ENCODE measurements at places on chromosomes 12 and 14.
A peak's percentile ranks its signal among the peaks of the same experiment; 100 is the strongest.

- no peak for DNase-seq
Measured at GRCh38 chr14:93734086-93734822, 54.0 kb downstream of the PRIMA1 start.

GRCh38 chr12:104482113-104482512 lies 25.4 kb downstream of the CHST11 start:
- DNase-seq = peak; percentile 68

- peak; percentile 46 for DNase-seq
Measured at GRCh38 chr14:101810897-101811621, 49.5 kb downstream of the PPP2R5C start.

- no peak for DNase-seq
Measured at GRCh38 chr14:34536951-34537676, 2.4 kb downstream of the EAPP start.

GRCh38 chr12:120546050-120546386 lies 11.9 kb downstream of the RNF10 start:
- no peak for DNase-seq

All from CD4-positive, alpha-beta T cell treated with Interleukin-6 for 4 hours (primary cell).